H1 (cell line): ENCODE measurements at places on chromosomes 12 and 14.
A peak's percentile ranks its signal among the peaks of the same experiment; 100 is the strongest.

DNA sequence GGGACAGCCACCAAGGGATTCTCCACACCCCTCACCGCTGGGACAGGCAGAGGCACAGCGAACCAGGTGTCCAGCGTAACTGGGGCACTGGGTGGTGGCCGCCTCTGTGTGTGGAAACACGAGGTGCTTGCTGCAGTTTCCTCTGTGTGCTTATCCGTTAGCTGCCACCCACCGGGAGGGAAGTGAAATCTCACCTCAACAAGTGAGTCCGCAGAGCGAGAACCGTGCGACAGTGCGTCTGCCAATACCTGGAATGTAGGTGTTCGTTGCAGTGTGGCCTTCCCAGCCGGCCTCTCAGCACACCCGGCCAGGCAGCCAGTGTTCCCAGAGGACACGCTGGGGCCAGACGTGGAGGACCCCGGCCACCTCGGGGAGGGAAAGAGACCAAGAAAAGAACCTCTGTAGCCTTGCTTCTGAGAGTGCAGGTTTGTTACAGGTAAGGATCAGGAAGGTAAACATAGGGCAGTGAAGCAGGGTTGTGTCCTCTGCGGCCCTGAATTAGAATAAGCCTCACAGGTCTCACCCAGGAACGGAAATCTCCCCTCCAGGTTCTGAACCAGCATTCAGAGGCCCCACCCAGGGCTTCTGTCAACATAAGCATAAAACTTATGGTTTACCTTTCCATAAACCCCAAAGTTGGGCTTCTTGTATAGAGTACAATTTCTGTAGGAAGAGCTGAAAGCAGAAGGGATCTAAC, 1.5 kb downstream of the BCL2L14 start:
- peaks cover 3% of the 10 kb centered on the region for H3K4me1 ChIP-seq
- H3K4me3 ChIP-seq = no peak overlapping the region
- peak overlapping the region; percentile 43 for H3K27ac ChIP-seq
- DNase-seq = no peak
- no peaks in the 10 kb centered on the region for H3K36me3 ChIP-seq
- H3K27me3 ChIP-seq = no peaks in the 10 kb centered on the region

DNA sequence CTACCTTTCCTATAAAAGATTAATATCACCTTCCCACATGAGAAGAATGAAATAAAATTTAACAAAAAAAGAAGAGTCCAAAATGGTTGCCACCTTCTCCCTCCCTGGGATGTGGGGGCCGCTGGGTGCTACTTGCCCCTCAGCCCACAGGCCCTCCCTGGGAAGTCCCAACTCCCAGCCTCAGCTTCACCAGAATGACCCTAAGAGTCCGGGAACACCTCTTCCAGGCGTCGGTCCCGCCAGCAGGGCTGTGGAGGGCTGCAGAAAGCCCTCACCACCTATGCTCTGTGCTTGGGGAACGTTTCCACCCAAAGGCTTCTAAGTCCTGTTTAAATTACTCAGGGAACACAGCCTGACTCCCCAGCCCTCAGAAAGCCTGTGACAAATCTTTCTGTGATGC, 71.9 kb downstream of the MOK start:
- no peak overlapping the region for H3K4me3 ChIP-seq
- H3K36me3 ChIP-seq = no peaks in the 10 kb centered on the region
- no peaks in the 10 kb centered on the region for H3K27me3 ChIP-seq
- peaks cover 6% of the 10 kb centered on the region for H3K4me1 ChIP-seq
- DNase-seq = no peak
- H3K27ac ChIP-seq = no peak overlapping the region

- DNase-seq = no peak
- H3K4me3 ChIP-seq = no peak overlapping the region
- no peaks in the 10 kb centered on the region for H3K4me1 ChIP-seq
- no peaks in the 10 kb centered on the region for H3K36me3 ChIP-seq
- no peak overlapping the region for H3K27ac ChIP-seq
Observed at GRCh38 chr14:33163109-33163508, 224.4 kb downstream of the NPAS3 start.

- DNase-seq = no peak
- no peaks in the 10 kb centered on the region for H3K27me3 ChIP-seq
- peaks cover 1% of the 10 kb centered on the region; the same call in 1 of the 2 replicates for H3K36me3 ChIP-seq
- no peak overlapping the region for H3K27ac ChIP-seq
- H3K4me3 ChIP-seq = no peak overlapping the region
- no peaks in the 10 kb centered on the region for H3K4me1 ChIP-seq
Observed at GRCh38 chr12:12630850-12631249, 19.2 kb downstream of the CREBL2 start.

DNA sequence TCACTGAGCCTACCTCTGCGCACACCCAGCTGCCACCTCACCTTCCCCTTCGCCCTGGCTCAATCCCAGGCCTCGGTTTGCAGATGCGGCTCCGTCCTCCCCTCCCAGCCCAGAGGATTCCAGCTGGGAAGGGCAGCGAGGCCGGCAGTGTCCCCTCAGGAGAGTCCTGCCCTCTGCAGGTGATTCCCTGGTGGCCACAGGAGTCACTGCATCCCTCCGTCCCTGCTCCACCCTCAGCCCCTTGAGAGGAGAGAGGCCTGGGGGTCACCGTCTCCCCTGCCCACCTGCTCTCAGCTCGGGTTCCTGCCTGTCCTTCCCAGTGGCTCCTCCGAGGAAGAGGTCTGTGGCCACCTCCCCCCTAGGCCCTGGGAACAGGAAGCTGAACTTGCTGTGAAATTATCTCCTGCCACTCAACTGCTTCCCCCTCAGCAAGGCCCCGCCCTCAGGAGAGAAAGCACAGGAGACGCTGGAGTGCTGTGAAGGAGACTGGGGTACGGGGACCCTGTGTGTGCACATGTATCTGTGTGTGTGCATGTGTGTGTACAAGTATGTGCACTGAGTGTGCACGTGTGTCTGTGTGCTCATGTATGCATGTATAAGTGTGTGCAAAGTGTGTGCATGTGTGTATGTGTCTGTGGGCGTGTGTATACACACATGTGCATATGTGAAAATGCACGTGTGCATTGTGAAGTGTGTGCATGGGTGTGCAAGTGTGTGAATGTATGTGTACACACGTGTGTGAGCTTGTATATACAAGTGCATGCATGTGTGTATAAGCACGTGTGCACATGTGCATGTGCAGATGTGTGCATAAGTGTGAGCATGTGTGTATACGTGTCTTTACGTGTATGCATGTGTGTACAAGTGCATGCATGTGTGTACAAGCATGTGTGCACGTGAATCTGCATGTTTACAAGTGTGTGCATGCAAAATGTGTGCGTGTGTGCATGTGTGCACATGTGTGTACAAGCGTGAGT, 13.2 kb upstream of the GALNT9 start:
- no peak overlapping the region for H3K27ac ChIP-seq
- peaks cover 2% of the 10 kb centered on the region; the same call in 1 of the 2 replicates for H3K4me1 ChIP-seq
- H3K36me3 ChIP-seq = no peaks in the 10 kb centered on the region
- peaks cover 11% of the 10 kb centered on the region for H3K27me3 ChIP-seq
- H3K4me3 ChIP-seq = no peak overlapping the region

DNA sequence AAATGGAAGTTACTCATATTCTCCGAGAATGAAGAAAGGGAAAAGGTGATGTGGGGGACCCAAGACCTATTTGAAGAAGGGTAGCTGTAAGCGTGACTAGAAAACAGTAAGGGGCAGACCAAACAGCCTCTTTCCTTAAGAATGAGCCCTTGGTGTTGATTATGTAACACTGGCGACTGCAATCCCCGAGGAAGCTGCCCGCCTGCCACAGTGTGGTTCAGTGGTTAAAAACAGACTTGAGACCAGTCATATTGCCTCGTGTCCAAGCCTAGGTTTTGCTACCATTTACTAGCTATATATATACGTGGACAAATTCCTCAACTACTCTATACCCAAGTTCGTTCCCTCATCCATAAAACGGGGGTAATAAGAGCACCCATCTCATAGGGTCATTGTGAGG, 49.1 kb downstream of the SSPN start:
- H3K36me3 ChIP-seq = no peaks in the 10 kb centered on the region
- H3K4me1 ChIP-seq = no peaks in the 10 kb centered on the region
- no peak overlapping the region for H3K27ac ChIP-seq
- DNase-seq = no peak

DNA sequence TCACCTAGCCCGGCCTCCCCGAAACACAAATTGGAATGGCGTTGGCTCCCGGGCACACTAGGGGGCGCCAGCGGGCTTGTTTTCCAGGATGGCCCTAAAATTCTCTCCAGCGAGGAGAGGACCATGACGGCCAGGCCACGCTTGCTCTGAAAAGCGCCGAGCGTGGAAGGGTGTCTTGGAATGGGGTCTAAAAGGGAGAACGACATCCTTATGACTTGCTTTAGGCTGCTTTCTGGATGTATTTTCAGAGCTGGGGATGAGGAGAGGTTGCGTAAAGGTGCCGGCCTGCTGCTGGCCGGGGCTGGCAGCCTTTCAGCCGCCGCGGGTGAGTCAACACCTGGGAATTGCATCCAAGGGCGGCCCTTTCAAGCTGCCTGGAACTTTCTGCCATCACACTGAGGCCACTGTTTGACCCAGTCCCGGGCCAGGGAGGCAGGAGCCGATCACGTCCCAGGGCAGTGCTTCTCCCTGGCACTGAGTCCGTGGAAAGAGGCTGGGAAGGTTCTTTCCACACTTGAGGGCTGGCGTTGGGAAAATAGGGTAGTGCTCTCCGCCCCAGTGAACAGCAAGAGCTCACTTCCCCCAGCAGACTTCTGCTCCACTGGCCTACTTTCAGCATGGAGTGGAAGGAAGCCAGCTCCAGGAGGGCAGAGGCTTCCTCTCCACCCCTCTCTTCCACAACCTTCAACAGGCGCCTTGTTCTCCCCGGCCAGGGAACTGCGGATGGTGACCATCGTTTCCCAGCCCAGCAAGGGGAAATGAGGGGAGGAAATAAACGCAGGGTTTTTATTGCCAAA, 216.2 kb downstream of the TTC8 start:
- no peak overlapping the region; the same call in 1 of the 2 replicates for H3K27ac ChIP-seq

GRCh38 chr14:50998612-50999011, 54.3 kb upstream of the PYGL start:
- H3K4me1 ChIP-seq = no peaks in the 10 kb centered on the region
- H3K4me3 ChIP-seq = no peak overlapping the region
- H3K27me3 ChIP-seq = no peaks in the 10 kb centered on the region
- no peak overlapping the region for H3K27ac ChIP-seq
- no peaks in the 10 kb centered on the region for H3K36me3 ChIP-seq
- no peak for DNase-seq

- H3K36me3 ChIP-seq = no peaks in the 10 kb centered on the region
- no peaks in the 10 kb centered on the region for H3K27me3 ChIP-seq
- no peak for DNase-seq
- peaks cover 2% of the 10 kb centered on the region; the same call in 1 of the 2 replicates for H3K4me1 ChIP-seq
- no peak overlapping the region for H3K4me3 ChIP-seq
- no peak overlapping the region for H3K27ac ChIP-seq
Observed at GRCh38 chr14:76908834-76909233, 82.6 kb downstream of the LRRC74A start.

DNA sequence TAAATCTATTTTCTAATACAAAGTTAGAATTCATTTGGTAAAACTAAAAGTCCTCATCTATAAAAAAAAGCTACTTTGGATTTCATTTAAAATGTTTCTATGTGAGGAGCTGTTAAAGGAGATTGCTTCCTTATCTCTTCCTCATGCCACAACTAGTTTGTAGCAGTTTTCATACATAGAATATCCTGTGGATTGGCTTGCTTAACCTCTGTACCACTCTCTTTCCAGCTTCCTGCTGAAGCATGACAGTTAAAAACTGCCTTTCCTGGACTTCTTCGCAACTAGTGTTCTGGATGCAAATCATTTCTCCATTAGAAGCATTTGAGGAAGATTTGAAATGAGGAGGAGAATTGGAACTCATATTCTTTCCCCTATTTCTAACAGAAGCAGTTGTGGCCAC, 49.6 kb downstream of the ST8SIA1 start:
- no peak overlapping the region for H3K27ac ChIP-seq
- H3K4me1 ChIP-seq = peaks cover 6% of the 10 kb centered on the region; the same call in 1 of the 2 replicates
- no peak for DNase-seq
- no peak overlapping the region for H3K4me3 ChIP-seq
- H3K27me3 ChIP-seq = no peaks in the 10 kb centered on the region

- no peaks in the 10 kb centered on the region; the same call in 1 of the 2 replicates for H3K36me3 ChIP-seq
- H3K27ac ChIP-seq = no peak overlapping the region
- DNase-seq = no peak
- H3K4me3 ChIP-seq = no peak overlapping the region
- H3K27me3 ChIP-seq = no peaks in the 10 kb centered on the region
- H3K4me1 ChIP-seq = no peaks in the 10 kb centered on the region
Observed at GRCh38 chr12:51717326-51717925, 126.4 kb downstream of the SCN8A start.

DNA sequence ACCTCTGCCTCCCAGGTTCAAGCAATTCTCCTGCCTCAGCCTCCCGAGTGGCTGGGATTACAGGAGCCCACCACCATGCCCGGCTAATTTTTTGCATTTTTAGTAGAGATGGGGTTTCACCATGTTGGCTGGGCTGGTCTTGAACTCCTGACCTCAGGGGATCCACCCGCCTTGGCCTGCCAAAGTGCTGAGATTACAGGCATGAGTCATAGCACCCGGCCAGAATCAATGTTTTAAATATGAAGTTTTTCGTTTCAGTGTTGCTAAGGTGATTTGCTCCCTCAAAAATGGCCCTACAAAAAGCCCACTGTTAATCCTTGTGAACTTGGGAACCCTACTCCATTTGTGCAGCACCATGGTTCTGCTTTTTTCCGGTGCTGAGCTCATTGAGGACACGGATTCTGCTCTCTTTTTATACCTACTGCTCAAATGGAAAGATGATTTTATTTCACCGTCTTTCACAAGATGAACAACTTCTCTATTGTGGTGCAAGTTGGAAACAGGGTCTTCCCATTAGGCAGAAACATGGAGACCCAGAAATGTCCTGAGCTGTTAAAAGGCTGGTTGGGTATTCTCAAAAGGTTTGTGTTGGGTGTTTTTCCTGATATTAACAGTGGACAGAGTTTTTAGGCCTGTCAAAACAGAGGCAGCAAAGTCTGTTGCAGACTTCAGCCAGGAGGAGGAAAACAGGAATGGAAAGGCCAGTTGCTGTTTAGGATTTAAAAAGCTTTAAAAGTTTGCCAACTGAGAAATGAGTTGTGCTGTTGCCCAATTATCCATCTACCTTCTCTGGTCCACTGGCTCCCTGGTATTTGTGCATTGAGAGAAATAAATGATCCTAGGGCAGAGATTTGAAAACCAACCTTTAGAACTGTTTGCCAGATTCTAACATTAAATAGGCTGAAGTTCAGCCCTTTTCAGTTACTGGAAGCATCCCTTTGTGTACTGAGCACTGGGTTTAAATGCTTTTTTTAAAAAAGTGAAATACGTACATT, 85.8 kb downstream of the ATP23 start:
- no peak overlapping the region for H3K27ac ChIP-seq
- H3K36me3 ChIP-seq = no peaks in the 10 kb centered on the region
- H3K27me3 ChIP-seq = no peaks in the 10 kb centered on the region
- no peak overlapping the region for H3K4me3 ChIP-seq
